ENCODE measurements at places on chromosomes 1 and 21. TPM values are rescaled to one million over a fixed set of nuclear protein-coding genes. Genes with fewer than 3 reads are reported as not detected.

The MNDA gene
- total RNA-seq: not detected

The CASQ2 gene
- total RNA-seq: not detected

The AMPD1 gene
- not detected for total RNA-seq

The TTC39A gene
- 0.26 TPM for total RNA-seq

The PLA2G2F gene
- not detected for total RNA-seq

The GABPA gene
- 25.2 TPM for total RNA-seq

The MOV10 gene
- 39.0 TPM for total RNA-seq

The S100A3 gene
- 7.1 TPM for total RNA-seq

The CHI3L2 gene
- total RNA-seq: not detected

The FCN3 gene
- total RNA-seq: not detected

The FCAMR gene
- not detected for total RNA-seq

The LCE1C gene
- not detected for total RNA-seq

The THEMIS2 gene
- 12.8 TPM for total RNA-seq

The ITLN2 gene
- total RNA-seq: not detected

The KCNJ15 gene
- 4.9 TPM for total RNA-seq

The SLAMF9 gene
- not detected for total RNA-seq

The HUNK gene
- total RNA-seq: not detected

The PGBD5 gene
- total RNA-seq: 1.3 TPM

The LRRC53 gene
- not detected for total RNA-seq

The IL12RB2 gene
- total RNA-seq: not detected

The KCNJ9 gene
- total RNA-seq: not detected

The FTCD gene
- total RNA-seq: not detected

The FBXO42 gene
- 24.4 TPM for total RNA-seq

The USH2A gene
- not detected for total RNA-seq

The CFAP45 gene
- 0.65 TPM for total RNA-seq

The S100A10 gene
- total RNA-seq: 75.2 TPM

The DISC1 gene
- total RNA-seq: 5.4 TPM

The PRKAA2 gene
- 2.5 TPM for total RNA-seq

The CELA3A gene
- total RNA-seq: 0.56 TPM

The GSTM4 gene
- 30.3 TPM for total RNA-seq

The NFASC gene
- 1.2 TPM for total RNA-seq

The TDRD5 gene
- total RNA-seq: under 0.01 TPM

The FAM43B gene
- 0.39 TPM for total RNA-seq

The ALDH9A1 gene
- 80.4 TPM for total RNA-seq

The DIO1 gene
- not detected for total RNA-seq

The HAO2 gene
- not detected for total RNA-seq

Data from epithelial cell of alveolus of lung (primary cell).